ENCODE measurements at places on chromosomes 5 and 9.

- peak; percentile 34 for DNase-seq
Measured at GRCh38 chr5:172005708-172006320, 624 bp downstream of the FBXW11 start.

DNA sequence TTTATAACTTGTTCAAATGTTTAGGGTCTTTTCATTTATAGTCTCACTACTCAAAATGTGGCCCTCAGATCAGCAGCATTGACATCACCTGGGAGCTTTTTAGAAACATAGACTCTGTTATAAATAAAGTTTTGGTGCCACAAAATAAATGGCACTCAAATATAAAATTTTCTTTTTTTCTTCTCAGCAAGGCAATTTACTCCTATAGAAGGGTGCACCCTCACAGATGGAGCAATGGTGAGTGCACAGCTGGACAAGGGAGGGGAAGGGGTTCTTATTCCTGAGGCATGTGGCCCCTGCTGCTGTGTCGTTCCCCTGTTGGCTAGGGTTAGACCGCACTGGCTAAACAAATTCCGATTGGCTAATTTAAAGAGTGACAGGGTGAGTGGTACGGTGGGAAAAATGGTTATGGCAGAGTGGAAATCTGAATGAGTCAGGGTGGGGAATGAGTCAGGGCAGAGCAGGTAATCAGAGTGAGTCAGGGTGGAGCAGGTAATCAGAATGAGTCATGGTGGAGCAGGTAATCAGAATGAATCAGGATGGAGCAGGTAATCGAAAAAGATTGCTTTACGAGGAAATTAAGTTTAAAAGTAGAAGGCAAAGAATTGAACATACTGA, 31.8 kb upstream of the C7 start:
- no peak for DNase-seq

GRCh38 chr9:131422241-131422792, 28.4 kb downstream of the PRRC2B start:
- no peak for DNase-seq

GRCh38 chr9:124256517-124257069, 1.2 kb upstream of the NEK6 start:
- no peak for DNase-seq

GRCh38 chr5:135538261-135538660, 2.5 kb upstream of the NEUROG1 start:
- no peak for DNase-seq

DNA sequence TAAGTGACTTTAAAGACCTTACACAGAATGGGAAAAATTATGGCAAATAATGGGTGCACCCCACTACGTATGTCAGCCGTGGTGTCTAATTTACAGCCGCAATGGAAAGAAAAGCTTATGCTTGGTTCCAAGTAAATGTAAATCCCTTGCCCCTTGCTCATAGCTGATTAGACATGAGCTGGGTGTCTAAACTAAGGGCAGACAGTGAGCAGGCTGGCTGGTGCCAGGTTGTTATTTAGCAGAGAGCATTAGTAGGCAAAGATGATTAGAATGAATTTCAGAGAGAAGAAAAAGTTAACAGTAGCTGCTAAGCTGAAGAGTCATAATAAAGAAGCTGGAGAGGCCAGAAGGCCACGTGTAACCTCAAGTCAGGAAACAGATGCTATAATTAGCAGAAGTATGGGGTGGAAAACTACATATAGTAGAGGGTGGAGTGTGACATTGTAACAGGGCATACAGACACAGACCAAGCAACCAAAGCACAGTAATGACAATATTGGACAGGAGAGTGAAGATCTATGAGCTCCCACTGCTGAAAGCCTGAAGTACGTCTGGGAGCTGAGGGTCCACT, 257.7 kb downstream of the MCTP1 start:
- no peak for DNase-seq

- DNase-seq, result no peak
Measured at GRCh38 chr5:51961154-51961562, 577.9 kb downstream of the ISL1 start.

DNA sequence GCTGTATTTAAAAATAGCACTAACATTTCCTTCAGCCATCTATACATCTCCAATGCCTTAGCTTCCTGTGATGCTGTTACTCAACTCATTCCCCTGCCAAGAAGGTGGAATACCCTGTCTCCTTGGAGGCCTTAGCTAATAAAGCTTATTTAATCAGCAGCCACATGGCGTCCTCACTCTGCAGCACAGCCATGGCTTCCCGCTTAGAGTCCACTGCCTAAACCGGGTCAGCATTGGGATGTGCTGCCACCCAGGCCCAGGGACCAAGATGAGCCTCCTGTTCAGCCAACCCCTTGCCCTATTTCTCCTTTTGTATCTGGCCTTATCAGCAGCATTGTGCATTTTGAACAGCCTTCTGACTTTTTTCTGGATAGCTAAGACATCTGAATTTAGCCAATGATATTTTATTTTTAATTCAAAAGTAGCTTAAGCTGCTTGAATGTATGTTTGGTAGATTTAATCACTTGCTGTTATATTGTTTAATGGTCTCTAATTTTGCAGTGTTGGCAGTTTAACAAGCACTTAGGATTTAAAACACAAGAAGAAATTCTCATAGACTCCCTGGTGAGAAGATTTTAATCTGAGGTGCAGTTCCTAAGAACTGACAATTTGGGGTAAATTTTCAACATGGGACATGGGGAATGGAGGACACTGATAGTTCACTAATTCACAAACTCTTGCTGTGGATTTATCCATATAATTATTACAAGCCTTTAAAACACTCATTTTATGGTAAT, 113.0 kb downstream of the RPS23 start:
- DNase-seq, result peak; percentile 29

GRCh38 chr9:37908698-37909186, 4.8 kb upstream of the SLC25A51 start:
- no peak for DNase-seq

GRCh38 chr5:21165344-21165743, 1177.3 kb upstream of the CDH18 start:
- no peak for DNase-seq

- DNase-seq, result no peak
Measured at GRCh38 chr5:133006653-133007052, 19.7 kb downstream of the ZCCHC10 start.

DNA sequence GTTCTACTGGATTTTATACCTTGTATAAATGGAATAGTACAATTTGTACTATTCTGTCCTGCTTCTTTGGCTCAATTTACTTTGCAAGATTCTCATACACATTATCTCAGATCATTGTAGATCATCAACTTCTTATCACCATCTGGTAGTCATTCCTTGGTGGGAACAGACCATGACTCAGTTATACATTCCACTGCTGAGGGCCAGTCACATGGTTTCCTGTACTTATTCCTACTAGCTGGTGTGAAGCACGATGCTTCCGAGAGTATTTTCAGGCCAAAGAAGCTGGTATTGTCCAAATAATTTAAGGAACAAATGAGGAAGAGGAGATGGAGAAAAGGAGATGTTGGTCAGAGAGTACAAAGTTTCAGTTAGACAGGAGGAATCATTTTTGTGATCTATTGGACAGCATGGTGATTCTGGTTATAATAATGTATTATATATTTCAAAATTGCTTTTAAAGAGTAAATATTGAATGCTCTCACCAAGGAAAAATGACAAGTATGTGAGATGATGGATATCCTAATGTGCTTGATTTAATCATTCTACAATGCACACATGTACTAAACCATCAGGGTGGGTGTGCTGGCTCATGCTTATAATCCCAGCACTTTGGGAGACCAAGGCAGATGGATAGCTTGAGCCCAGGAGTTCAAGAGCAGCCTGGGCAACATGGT, 124.1 kb downstream of the SYK start:
- no peak for DNase-seq

DNA sequence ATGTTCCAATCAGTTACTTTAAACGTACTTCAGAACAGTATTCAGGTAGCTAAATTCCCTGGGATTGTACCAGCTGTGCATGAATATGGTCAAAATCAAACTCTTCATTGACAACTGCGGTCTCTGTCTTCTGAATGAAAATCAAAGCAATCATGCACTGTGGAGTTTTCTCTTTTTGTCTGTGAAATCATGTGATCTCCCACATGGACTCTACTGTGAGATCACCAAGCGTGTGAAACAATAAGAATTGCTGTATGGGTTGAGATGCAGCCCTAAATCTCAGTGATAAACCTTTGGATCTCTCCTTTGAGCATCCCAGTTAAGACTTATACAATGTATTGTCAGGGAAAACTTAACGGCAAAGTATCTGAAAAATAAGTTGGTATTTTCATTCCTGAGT, 6.1 kb downstream of the NRG2 start:
- DNase-seq, result no peak

GRCh38 chr9:16622541-16622940, 247.9 kb downstream of the BNC2 start:
- no peak for DNase-seq

DNA sequence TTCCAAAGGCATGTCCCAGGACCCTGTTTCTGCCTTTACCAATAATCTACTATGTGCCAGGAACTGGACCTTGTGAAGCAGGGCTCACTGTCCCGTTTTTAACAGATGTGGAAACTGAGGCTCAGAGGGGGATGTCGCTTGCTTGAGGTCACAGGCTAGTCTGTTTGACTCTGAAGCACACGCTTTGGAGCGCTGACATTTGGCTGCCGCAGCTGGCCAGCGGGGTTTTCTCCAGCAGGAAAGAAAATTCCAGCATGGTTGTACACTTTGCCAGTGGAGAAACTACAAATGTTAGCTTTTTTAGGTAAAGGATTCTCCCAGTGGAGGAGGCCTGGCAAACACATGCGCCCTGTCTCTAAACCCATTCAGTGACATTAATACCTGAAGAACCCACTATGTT, 50.5 kb downstream of the SH3PXD2B start:
- no peak for DNase-seq

GRCh38 chr9:98495530-98495929, 213.2 kb downstream of the GABBR2 start:
- no peak for DNase-seq

GRCh38 chr5:55538661-55539060, 3.9 kb upstream of the PLPP1 start:
- DNase-seq, result no peak

DNA sequence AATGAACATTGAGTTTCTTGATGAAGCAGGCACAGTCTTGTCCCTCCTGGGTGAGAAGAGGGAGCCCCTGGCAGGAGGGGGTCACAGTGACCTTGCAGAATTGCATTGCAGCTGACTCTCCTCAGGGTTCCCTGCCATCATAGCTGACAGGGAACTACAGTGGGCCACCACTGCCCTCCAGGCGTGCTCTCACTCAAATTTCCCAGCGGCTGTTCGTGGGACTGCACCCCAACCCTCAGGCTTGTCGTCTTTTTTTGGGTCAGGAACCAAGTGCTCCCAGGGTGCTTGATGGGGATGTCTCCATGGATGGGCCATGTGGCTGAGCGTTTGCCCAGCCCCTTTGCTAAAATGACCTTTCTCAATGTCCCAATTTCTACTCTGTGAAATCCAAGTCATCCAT, 215.8 kb downstream of the MELK start:
- DNase-seq, result peak; percentile 64

DNA sequence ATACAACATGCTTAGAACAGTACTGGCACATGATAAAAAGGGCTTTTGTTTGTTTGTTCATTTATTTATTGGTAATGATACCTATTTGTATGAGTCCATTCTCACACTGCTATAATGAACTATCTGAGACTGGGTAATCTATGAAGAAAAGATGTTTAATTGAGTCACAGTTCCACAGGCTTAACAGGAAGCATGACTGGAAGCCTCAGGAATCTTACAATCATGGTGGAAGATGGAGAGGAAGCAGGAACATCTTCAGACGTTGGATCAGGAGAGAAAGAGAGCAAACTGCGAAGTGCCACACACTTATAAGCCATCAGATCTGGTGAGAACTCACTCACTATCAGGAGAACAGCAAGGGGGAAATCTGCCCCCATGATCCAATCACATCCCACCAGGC, 847.7 kb downstream of the CDH18 start:
- DNase-seq, result no peak

DNA sequence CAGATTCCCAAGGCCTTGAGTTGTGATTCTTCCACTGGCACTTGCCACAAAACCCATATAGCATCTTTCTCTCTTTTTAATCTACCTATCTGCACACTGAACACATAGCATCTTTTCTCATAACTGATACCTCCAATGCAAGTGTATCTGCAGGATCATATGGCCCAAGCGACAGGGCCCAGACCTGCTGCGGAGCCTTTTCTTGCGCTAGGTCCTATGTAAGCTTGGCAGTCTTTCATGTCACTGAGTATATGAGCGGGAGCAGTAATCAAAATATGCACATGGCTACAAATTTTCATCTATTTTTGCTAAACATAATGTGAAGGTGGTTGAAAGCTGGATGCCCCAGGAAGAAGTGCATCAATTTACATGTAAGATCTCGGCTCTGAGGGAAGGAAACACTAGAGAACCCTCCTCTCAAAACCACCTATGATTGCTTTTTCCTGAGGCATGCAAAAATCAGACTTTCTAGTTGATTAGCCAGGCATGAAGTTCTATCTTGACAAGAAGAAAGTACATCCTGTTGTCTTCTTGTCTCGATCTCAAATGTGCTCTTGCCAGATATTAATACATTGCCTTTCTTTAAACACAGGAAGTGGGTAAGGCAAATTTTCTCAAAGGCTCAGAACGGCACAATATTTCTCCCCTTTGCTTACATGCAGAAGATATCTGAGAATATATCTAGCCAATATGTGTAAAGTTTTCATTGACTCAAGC, 26.9 kb upstream of the CEMIP2 start:
- DNase-seq, result no peak

- DNase-seq, result no peak
Measured at GRCh38 chr5:159422361-159422760, 92.1 kb upstream of the IL12B start.

GRCh38 chr5:133273661-133274596, 222.1 kb downstream of the HSPA4 start:
- DNase-seq, result no peak

DNA sequence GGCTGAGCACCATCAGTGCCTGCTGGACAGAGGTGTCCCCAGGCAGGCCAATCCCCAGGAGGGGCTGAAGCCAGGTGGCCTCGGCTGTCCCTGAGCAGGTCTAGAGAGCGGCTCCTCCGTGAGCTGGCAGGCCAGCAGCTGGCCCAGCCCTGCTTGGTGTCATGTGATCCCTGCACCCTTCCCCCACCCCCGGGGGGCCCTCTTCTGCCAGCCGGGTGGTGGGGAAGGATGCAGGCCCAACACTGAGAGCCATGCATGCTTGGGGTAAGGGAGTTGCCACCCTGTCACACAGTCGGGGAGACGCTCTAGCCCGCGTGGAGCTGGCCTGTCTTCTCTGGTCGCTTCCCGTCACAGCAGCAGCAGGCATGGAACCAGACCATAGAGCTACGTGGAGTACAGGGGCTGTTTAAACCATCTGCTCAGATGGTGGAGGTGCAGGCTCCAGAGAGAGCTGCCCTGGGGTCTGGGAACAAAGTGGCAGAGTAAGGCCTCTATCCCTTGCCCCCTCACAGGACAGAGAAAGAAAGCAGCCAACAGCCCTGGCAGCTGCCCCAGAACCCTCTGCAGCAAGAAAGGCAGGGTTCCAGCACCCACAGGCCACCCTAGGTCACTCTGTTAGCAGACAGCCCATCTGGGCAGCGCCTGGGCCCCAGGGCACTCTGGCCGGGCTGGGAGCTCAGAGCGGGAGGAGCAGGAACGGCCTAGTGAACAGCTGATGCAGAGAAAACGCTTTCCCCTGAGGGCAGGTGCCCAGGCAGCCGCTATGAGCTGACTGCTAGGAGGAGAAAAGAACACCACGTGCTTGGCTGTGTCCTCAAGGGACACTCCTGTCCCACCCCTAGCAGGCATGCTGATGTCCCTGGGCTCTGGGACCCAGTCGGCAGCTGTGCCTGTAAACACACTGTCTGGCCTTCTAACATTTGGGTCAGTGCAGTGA, 6.8 kb downstream of the RALGDS start:
- DNase-seq, result no peak
